ENCODE measurements at places on chromosomes 13 and 19.

DNA sequence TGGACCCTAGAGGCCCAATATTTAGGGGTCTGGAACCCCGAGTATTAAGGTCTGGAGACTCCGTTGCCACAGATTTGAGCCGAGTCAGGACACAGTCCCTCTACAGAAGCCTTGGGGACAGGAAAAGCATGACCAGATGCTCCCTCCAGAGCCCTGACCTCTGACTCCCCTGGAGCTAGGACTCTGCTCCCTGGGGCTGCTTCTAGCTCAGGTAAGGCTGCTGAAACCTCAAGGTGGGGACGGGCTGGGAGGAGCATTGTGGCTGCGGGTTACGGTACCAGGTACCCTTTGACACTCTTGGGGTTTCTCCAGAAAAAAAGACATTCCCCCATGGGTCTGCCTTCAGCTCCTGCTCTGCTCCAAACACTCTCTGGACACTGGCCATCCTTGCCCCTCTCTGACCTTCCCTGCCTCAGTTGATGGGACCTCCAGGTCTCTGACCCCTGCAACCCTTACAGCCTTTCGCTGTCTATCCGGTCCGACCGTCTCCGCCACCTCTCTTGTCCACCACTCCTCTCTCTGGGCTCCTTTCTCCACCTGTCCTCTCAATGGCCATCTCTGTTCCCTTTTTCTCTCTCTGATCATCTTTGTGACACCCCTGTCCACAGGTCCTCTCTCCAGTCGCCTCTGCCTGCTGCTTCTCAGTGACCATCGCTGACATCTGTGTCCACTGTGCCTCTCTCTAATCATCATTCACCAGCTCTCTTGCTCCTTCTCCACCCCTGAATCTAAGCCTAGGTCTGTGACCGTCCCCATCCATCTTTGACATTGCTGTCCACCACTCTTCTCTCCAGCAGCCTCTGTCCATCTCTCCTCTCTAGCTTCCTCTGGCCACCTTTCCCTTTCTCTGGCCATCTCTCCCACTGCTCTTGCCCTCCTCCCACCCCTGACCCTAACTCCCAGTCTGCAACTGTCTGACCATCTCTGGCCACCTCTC, 1.4 kb downstream of the LRFN3 start:
- no peak for DNase-seq

GRCh38 chr13:62407871-62408270, 992.2 kb upstream of the PCDH20 start:
- DNase-seq, result no peak

DNA sequence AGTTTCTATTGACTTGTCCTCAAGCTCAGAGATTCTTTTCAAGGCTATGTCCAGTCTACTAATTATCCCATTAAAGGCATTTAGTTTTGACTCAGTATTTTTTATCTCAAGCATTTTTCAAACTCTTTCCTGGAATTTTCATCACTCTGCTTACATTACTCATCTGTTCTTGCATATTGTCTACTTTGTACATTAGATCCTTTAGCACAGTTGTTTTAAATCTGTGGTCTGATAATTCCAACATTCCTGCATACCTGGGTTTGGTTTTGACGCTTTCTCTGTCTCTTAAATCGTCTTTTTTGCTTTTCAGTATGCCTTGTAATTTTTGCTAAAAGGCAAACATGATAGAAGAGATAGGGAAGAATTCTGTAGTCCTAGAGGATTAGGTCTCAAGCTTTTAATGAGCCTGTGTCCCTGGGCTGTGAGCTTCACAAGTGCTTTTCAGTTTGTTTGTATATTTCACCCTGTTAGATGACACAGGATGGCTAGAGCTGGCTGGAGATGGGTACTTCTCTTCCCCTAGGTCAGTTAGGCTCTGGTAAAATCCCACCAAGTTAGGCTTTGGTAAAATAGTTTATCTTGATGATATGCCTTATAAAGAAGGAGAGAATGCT, 46.1 kb upstream of the GPC6 start:
- peak; percentile 51 for DNase-seq

DNA sequence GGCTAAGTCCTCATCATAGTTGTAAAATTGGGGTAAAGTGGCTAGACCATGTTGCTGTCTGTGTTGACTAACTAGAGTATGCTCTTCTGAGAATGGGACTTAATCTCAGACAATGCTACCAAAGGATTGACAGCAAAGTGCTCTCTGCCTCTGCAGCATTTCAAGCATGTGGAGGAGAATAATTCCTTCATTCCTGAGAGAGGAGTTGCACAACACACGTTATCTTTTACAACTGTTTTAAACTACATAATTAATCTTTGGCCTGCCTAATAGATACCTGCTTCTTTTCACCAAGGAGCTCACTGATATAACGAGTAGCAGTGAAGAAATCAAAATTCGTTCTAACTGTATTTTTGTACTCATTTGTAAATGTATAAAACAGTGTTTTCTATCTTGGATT, 2172.2 kb downstream of the PCDH9 start:
- peak; percentile 14 for DNase-seq

DNA sequence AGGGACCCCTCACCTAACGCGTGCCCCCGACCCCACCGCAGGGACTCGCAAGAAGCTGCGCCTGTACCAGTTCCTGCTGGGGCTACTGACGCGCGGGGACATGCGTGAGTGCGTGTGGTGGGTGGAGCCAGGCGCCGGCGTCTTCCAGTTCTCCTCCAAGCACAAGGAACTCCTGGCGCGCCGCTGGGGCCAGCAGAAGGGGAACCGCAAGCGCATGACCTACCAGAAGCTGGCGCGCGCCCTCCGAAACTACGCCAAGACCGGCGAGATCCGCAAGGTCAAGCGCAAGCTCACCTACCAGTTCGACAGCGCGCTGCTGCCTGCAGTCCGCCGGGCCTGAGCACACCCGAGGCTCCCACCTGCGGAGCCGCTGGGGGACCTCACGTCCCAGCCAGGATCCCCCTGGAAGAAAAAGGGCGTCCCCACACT, 4.7 kb upstream of the MYBPC2 start:
- DNase-seq, result peak; percentile 89

DNA sequence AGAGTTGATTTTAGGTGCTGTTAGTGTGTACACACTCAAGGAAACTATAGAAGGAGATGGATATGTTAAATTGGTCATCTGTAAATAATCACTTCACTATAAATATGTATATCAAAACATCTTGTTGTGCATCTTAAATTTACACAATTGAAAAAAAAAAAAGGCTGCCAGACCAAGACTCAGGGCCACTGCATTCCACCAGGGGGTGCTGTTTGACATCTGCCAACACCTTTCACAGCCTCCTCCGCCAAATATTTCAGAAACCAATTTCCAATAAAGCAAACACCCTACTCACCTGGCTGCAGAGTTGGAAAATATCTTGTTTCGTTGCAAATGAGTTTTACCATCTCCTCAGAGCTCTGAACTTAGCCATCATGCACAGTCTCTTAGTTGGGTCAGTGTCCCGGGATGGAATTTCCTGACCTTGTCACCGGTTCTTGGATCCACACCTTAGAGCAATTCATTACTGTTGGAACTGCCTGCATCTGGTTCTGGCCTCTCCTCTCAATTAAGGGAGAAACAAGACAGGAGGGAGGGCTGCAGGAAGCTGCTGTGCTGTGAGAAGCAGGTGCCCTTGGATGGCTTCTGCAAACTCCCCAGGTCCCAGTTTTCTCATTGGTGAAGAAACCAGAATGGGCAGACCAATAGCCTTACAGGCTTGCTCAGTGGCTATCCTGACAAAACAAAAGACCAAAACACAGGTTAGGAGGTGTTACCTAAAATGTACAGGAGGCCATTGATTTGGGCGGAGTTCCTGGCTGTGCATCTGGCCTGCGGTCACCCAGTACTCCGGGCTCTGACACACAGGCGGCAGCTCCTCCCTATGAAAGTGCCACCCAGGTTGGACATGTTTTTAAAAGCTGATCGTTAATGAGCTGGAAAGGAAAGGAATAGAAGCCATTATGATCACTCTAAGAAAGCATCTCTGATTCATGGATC, 746.6 kb downstream of the UQCRFS1 start:
- DNase-seq, result peak; percentile 7

DNA sequence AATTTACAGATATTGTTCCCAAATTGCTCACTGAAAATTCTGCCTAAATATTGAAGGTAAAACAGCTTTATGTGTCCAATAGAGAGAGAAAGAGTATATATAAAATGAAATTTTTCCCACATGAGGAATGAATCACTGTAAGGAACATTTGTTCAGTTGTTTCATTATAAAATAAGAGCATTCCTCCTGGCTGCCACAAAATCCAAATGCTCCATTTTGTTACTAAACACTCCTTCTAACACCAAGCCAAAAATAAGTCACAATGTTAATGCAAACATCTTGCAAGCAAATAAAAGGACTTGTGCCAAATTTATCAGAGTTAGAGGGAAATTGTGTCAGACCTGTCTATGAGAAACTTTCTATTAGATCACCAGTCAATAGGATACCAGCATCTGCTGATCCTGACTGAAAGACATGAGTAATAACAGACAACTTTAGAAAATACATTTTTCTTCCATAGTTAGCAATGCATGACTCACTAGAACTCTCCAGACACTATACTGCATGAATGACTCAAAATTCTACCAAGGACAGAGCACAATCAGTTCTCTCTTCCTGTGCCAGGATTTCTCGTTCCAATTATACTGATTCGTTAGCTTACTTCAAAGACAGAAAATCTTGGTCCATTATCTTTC, 83.5 kb upstream of the FNDC3A start:
- DNase-seq, result peak; percentile 95

DNA sequence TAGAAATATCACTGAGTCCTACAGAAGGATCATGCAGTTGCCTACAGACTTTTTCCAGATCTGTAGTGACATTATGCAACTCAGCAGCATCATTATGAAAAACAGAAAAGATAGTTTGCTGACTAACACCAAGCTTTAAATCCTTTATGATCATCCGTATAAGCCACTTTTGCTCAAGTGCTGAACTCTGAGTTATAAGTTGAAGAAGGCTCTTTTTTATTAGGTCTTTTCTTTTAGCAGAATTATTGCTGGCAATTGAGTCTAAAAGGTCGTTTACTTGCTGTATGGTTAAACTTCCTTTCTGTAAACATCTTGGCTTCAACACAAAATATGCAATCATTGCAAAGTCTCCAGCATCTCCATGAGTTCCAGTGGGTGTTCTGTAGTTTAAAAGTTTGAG, 4.8 kb downstream of the LIG4 start:
- DNase-seq, result no peak

GRCh38 chr13:95704510-95704909, 27.6 kb downstream of the DNAJC3 start:
- no peak for DNase-seq

GRCh38 chr19:35273686-35274259, 5.0 kb downstream of the USF2 start:
- DNase-seq, result no peak

- no peak for DNase-seq
Measured at GRCh38 chr19:39335168-39335548, 685 bp downstream of the GMFG start.

DNA sequence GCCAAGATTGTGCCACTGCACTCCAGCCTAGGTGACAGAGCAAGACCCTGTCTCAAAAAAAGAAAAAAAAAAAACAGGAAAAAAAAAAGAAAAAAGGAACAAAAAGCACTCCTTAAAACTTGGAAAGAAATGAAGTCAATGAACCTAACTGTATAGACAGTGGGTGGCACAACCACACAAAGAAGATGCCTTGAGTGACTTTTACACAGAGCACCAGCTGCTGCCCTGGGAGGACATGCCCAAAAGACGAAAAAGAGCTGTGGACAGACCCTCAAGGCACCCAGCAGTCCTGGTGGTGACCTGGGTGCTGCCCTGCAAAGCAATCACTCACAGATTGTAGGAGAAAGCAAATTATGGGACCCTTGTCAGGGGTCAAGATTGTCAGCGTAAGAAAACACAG, 5.9 kb upstream of the LAMP1 start:
- DNase-seq, result no peak

All from iris pigment epithelial cell (primary cell).